HEK293T (cell line): ENCODE measurements at places on chromosomes 12 and 14.

GRCh38 chr14:27181333-27181732 lies 583.5 kb upstream of the NOVA1 start:
- no peak for DNase-seq

DNA sequence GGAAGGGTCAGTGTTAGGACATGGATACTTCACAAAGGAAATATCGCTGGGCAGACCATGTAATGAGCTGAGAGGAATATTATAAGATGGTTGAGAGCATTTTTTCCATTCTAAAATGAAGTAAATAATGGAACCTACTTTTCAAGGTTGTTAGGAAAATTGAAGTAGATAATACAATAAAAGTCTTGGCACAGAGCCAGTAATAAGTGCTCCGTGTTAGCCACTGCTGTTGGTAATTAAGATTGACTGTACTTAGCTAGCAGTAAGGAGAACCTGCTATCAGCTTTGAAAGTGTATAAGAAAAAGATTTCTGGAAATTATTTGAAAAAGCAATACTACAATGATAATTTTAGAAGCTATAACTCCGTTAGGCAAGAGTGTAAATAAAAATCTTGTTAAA lies 77.6 kb downstream of the SCAF11 start:
- no peak for DNase-seq

GRCh38 chr12:22835431-22835830 lies 210.5 kb downstream of the ETNK1 start:
- no peak for DNase-seq

- DNase-seq: peak; percentile 82
Observed at GRCh38 chr12:48988030-48988649, 10.0 kb downstream of the WNT1 start.

- no peak for DNase-seq
Observed at GRCh38 chr12:131102493-131102931, 148.8 kb downstream of the ADGRD1 start.

DNA sequence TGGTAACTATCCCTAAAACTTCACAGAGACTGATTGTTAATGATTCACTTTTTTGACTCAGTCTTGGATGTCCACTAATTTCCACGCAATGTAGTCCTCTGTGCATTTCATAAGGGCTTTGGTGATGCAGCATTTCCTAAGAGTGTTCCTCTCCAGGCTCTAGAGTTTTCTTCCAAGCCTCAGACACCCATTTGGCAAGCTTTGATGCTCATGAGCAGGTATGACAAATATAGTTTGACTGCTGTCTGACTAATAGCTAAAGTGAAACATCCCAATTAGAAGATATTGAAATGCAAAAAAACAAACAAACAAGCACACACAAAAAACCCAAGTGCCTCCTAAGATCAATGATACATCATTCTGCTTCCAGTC lies 1.5 kb upstream of the VAMP1 start:
- no peak for DNase-seq

- no peak for DNase-seq
Observed at GRCh38 chr12:112997506-112997905, 19.2 kb downstream of the OAS2 start.

DNA sequence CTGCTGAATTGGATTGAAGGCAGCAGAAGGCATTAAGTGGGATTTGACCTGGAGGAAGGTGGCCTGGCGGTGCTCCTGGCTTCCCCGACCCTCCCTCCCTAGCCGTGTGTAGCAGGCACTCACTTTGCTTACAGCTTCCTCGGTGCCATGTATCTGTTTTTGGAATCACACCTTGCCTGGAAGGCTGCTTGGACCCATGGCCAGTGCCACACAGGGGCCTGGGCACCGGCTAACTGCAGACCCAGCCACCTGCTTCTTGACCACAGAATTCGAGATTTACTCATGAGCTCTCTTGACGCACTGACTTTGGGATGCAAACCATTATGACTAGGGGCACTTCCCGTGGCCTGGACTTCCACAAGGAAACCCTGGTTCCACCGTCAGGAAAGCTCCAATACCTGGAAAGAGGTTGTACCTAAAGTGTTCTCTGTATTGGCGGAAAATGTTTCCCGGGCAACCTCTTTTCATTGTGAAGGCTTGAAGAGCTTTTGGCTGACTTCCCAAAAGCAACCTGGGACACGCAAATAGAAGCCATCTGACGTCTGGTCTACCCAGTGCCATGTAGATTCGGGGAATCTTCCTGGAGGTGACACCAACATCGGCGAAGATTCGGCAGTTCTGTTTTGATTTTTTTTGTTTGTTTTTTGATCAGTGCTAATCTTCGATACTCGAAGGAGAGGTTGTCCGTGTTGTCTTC lies 125.6 kb upstream of the RTL1 start:
- no peak for DNase-seq

GRCh38 chr12:104991565-104992128 lies 5.5 kb downstream of the NOPCHAP1 start:
- no peak for DNase-seq
